Activated naive CD4-positive, alpha-beta T cell (primary cell): ENCODE measurements at places on chromosomes 6 and 20.

GRCh38 chr6:24489881-24490280 is 503 bp upstream of the GPLD1 start:
- no peak for DNase-seq

DNA sequence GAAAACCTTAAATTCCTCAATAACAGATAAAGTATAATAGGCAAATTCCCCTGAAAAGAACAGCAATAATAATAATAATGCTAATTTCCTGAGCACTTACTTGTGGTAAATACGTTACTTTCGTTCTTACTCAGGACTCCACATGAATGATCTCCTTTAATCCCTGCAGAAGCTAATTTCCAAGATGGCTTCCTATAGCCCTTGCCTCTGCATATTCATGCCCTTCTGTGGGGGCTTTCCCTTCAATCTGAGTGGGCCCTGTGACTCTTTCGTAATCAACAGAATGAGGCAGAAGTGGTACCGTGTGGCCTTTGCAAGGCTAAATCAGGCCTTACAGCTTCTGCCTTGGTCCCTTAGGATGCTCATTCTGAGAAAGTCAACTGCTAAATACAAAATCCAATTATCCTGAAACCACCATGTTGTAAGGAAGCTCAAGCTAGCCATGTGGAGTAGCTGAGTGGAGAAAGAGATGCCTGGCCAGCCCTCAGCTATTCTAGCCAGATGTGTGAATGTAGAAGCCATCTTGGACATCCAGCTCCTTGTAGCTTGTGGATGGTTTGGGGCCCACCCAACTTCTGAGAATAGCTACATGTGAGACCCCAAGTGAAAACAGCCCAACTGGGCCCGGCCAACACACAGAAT is 50.5 kb downstream of the MCUR1 start:
- DNase-seq = no peak

DNA sequence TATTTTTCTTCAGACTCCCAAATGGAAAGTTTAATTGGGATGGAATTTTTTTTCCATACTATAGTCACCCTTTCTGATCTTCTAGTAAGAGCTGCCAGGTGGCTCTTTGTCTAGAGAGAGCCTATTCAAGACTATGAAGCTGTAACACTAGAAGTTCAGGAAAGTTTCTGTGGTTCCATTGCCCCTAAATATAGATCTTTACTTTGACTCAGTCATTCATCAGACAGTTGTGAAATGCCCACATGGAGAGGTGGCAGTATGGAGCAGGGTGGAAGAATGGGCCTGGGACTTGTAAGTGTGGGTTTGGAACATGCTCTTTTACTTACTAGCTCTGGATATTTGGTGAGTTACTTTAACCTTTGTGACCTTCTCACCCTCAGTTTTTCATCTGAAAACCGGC is 87.8 kb downstream of the CTNNBL1 start:
- no peak for DNase-seq

DNA sequence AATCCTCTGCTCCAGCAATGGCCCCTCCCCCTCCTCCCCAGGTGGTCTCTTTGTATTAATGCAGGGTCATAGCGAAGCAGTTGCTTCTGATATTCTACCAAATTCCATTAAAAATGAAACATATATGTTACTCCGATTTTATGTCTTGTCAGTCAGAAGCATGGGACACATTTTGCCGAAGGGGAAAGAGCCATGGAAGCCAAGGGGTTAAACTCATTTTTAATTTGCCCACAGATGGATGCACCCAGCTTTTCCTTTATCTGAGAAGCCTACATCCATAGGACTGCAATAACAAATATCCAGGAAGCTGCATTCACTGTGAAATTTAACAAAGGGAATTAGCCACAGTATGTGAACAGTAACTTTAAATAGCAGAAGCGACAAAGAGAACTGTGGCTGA is 688.2 kb downstream of the QKI start:
- no peak for DNase-seq

DNA sequence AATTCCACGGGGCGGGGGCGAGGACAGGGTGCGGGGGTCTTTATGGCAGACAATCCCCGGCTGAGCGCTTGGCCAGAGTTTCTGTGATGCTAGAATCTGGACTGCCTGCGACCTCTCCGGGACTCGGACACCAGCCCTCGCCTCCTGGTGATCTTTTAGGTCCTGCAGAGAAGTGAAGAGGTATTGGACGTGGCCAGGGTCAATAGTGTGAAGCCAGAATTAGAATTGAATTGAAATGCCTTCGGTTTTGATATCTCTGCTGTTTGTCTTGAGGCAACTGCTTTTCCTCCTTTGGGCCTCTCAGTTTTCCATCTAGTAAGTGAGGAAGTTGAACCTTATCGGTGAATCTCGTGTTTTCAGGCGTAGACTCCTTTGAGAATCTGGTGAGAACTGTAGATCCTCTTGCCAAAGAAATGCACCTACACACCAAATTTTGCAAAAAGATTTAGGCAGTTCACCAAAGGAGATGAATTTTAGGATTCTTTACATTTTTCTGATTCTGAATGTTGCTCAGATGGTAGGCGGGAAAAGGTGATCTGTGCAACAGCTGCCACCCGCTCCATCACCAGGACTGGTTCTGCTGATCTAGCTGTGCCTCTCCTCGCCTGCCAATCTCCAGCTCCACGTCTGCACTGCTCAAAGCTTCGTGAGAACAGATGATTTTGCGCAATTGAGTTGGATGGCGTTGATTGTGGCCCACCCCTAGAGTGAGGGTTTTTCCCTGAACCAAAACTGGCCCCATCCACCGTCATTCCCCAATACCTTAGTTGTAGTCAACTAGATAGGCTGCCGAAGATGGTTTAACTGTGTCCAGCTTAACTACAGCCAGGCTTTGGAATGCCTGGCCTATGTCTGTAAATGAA is 837 bp upstream of the OSER1 start:
- DNase-seq = no peak

GRCh38 chr6:134080171-134080795 is 27.9 kb upstream of the SLC2A12 start:
- DNase-seq = no peak

DNA sequence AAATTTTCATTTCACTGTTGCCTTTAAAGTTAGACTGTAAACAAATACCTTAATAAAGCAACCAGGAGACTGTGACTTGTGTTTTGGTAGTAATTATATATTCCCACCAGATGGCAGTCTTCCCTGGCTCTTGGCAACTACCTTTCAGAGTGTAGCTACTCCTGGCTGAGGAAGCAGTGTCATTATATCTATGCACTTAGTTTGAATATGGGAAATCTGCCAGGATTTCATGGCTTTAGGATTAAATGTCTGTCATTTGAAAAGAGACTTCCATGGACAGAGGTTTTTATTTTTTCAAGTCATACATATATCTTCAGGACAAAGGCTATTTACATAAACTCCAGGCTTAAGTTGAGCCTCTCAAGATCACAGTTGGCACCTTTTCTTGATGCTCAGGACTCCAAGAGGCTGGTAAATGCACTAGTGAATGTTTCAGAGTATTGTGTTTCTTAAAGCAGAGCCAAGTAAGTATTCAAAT is 160.1 kb downstream of the C6orf58 start:
- no peak for DNase-seq

- no peak for DNase-seq
Measured at GRCh38 chr6:43468748-43469681, 8.4 kb upstream of the TJAP1 start.

DNA sequence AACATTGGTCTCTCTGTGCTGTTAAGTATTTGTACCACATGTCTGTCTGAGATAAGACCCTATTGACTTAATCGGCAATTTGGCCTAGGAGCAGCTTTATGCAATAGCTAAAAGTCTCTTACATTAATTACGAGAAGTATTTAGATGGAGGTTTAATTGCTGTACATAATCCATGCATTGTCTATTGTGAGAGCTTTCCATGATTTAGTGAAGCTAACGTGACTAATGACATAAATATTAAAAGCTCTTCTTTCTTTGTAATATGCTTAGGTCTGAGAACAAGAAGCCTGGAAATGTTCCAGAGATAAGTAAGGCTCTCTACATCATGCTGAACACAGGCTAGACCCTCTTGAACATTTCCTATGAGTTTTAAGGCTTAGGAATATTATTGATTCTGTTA is 32.7 kb upstream of the FAM83B start:
- DNase-seq = no peak
